ENCODE measurements at places on chromosomes 2 and 18.

- DNase-seq = no peak
Measured at GRCh38 chr2:180715044-180715443, 265.4 kb upstream of the UBE2E3 start.

GRCh38 chr2:194610297-194610696, 1046.7 kb upstream of the SLC39A10 start:
- DNase-seq = no peak

- DNase-seq = no peak
Measured at GRCh38 chr2:98188351-98189046, 101.5 kb downstream of the VWA3B start.

- DNase-seq = no peak
Measured at GRCh38 chr18:4587204-4587603, 132.1 kb upstream of the DLGAP1 start.

DNA sequence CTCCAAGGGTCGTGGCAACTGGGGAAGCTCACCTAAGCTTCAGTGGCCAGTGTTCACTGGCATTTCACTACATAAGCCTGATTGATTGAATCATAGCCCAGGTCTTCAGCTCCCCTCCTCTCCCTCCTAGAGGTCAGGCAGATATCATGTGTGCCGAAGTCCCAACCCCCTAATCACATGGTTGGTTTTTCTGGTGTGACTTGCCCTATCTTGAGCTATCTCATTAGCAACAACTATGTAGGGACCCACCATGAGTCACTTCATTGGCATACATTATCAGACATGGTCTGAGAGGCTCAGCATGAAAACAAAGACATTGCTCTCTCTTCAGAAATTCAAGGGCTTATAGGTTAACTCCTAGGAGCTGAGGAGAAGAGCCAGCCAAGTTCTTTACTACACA, 76.8 kb downstream of the LYPD1 start:
- DNase-seq = no peak
